ENCODE measurements at places on chromosomes 16 and 17.

GRCh38 chr17:71938340-71939010 is 182.3 kb upstream of the SOX9 start:
- DNase-seq = no peak

- no peak for DNase-seq
These were observed 2.1 kb downstream of the ZNF764 start for GRCh38 chr16:30556125-30556473.

DNA sequence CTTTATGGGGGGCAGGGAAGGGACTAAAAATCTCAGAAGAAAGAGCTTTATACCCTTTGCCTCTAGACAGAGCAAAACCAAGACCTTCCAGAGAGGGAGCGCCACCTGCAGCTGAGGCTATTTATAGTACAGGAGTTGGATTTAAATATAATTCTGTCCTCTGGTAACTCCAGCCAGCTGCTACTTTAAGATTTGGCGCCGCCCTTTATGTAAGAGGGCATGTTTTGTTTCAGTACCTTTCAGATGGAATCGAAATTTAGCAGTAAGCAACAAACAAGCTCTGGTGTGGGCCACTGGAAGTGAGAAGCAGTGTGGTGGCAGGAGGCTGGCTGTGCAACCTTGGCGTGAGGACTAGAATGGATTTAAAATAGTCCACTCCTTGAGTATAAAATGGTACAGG is 5.2 kb upstream of the GUCY2D start:
- DNase-seq = peak; percentile 57

- no peak for DNase-seq
These were observed 16.7 kb downstream of the CA5A start for GRCh38 chr16:87919681-87919994.

DNA sequence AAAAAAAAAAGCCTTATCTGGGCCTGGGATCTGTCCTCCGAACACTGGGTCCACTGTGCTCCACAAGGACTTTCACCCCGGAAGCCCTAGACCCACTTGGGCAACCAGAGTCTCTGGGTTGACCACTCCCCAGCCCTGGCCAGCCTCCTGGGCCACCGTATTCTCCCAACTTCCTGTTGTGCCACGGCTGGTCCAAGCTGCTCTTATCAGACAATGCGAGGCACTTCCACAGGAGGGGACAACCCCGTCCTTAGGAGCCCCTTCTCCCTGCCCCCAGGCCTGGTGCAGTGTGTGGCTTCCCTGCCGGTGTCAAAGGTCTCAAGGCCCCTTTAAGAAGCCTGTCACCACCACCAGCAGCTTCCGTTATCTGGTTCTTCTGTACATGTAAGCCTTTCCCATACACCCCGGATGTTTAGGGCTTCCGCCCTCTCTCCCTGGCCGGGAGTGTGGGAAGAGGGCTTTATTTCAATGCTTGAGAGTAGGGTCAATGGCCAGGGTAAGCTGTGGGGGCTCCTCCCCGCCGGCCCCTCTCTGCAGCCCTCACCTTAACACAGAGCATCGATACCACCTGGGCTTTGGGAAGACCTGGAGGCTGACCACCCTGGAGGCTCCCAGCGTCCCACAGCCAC is 313.0 kb downstream of the SEC14L1 start:
- no peak for DNase-seq

DNA sequence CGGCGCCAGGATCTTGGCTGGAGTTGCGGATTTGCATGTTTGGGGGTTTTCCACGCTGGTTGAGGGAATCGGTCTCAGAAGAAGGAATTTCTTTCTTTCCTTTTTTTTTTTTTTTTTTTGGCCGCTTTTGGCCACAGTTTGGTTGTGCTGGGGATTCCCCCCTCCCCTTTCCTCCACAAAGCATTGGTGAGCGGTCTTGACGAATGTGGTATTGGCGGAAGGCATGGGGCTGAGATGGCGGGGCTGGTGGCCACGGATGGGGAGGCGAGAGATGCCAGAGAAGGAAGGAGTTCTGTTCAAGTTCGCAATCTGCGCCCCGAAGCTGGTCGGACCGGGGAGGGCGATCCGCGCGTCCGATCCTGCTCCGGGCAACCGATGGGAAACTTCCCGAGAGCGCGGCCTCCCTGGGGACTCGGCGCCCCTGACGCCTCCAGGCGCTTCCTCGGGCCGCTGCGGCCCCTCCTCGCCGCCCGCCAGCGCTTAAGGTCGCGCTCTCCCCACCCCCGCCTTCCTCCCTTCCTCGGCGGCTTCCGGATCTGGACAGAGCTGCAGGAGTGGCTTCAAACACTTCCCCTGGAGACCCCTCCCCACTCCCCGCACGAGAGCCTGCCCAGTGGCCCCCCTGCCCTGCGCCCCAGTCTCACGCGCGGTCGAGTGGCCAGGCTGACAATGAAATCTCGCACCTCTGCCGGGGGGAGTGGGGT is 43.2 kb downstream of the RAI1 start:
- no peak for DNase-seq

DNA sequence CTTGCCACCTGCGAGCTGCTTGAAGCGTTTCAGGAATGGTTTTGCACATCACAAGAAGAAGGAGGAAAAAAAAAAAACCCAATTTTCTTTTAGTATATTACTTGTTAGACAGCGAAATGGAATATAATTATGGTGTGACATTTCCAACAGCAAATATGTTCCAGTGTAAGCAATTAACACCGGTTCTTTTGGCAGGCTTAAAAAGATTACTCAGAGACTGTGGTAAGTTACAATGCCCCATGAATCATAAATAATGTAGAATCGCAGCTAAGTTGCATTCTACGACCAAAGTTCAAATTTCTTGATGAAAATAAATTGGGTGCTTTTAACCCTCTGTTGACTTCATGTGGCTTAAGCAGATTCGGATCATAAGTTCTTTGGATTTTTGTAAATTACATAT is 245.2 kb downstream of the XYLT1 start:
- no peak for DNase-seq

- DNase-seq = no peak
These were observed 23.0 kb upstream of the TNS4 start for GRCh38 chr17:40524243-40524965.

GRCh38 chr16:2717383-2718263 is 2.4 kb downstream of the PRSS27 start:
- no peak for DNase-seq

- no peak for DNase-seq
These were observed 36.3 kb downstream of the PLXDC1 start for GRCh38 chr17:39115135-39115534.

GRCh38 chr17:14942526-14943190 is 322.5 kb downstream of the PMP22 start:
- no peak for DNase-seq

DNA sequence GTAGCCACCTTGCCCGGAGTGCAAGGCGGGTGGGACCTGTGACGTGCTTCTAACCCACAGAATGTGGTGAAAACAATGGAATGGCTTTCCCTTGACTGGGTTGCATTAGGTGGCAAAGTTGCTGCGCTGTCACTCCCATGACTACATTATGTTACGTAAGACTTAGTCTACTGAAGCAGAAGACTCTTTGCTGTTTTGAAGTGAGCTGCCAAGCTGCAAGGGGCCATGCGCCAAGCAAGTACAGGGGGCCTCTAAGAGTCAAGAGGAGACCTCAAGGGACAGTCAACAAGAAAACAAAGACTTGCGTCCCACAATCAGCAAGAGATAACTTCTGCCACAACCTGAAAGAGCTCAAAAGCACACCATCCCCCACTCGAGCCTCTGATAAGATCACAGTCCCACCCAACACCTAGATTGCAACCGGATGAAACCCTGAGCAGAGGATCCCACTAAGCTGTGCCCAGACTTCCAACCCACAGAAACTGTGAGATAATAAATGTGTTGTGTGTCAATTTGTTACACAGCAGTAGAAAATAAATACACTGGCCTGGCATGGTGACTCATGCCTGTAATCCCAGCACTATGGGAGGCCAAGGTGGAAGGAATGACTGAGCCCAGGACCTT is 16.5 kb downstream of the ANKRD11 start:
- DNase-seq = no peak

GRCh38 chr16:4696905-4697847 is 3.8 kb downstream of the NUDT16L1 start:
- no peak for DNase-seq

GRCh38 chr17:6455321-6455705 is 11.1 kb downstream of the PIMREG start:
- no peak for DNase-seq

DNA sequence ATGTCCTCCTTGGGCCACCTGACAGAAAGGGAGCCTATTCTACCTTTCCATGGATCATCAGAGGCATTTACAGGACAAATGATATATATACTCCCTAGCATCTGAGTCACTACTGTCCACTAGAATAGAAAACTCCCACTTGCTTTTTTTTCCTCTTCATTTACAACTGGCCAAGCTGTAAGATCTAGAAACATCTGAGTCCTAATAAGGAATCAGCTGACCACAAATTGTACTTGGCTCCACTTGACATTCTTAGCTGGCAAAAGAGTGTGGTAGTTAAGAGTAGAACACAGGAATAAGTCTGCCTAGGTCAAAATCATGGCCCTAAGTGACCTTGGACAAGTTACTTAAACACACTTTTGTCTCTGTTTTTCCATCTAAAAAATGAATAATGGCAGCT is 5.2 kb downstream of the RUSF1 start:
- DNase-seq = no peak

DNA sequence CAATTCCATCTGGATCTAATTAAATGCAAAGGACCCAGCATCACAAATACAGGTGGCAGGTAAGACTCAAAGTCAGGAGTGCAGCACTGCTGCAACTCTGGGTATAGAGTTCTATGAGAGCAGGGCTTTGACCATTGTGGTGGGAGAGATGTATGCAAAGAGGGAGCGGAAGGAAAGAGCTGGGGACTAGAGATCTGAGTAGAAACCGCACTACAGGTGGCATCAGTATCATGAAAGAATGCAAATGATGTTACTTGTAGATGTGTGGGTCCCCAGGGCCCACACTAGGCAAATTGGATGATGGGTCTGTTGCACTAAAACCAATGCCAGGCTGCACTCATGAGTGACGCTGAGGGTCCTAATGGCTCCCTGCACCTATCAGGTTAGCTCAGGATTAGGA is 287.1 kb upstream of the ASIC2 start:
- no peak for DNase-seq

- no peak for DNase-seq
These were observed 22.7 kb upstream of the MRPS23 start for GRCh38 chr17:57872536-57872935.

- DNase-seq = no peak
These were observed 14.0 kb downstream of the HERPUD1 start for GRCh38 chr16:56945847-56946527.

DNA sequence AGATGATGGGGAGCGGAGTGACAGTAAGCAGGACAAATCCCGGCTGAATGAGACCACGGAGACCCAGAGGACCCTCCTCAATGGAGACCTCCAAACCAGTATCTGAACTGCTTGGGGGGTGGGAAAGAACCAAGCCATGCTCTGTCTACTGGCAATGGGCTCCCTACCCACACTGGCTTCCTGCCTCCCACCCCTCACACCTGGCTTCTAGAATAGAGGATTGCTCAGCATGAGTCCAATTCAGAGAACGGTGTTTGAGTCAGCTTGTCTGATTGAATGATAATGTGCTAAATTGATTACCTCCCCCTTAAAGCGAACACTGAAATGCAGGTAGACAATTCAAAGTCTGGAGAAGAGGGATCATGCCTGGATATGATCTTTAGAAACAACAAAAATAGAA is 5.5 kb downstream of the SSTR2 start:
- no peak for DNase-seq

GRCh38 chr16:67516296-67517154 is 12.1 kb upstream of the RIPOR1 start:
- DNase-seq = no peak

DNA sequence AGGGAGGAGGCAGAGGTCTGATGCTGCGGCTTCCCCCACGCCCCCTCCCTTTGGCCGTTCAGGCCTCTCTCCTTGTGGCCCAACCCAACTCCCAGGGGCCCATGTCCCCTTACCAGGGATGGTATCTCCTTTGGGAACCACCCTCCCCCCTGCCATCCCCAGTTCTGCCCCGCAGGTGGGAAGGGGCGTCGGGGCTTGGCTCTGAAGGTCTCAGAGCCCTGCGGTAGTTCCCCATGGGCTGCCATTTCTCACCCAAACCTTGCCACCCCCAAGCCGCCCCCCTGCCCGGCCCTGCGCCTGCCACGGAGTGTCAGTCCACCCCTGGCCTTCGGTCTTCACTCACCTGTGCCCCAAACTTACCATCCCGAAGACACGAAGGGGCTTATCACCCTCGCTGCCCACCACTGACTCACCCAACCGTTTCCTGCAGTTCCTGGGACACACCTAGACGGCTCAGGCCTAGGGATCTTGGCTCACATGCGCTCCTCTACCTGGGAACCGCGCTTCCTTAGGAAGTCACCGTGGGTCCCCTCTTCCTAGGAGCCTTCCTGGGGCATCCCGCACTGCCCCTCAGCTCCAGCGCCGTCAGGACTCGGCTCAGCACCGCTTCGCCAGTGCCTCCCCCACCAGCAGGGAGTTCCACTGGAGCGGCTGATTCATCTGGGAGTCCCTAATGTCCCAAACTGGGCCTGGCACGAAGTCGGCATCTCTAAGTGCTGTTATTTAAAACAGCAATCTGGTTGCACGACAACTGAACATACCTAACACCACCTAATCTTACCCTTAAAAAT is 1.1 kb upstream of the DOC2A start:
- no peak for DNase-seq

DNA sequence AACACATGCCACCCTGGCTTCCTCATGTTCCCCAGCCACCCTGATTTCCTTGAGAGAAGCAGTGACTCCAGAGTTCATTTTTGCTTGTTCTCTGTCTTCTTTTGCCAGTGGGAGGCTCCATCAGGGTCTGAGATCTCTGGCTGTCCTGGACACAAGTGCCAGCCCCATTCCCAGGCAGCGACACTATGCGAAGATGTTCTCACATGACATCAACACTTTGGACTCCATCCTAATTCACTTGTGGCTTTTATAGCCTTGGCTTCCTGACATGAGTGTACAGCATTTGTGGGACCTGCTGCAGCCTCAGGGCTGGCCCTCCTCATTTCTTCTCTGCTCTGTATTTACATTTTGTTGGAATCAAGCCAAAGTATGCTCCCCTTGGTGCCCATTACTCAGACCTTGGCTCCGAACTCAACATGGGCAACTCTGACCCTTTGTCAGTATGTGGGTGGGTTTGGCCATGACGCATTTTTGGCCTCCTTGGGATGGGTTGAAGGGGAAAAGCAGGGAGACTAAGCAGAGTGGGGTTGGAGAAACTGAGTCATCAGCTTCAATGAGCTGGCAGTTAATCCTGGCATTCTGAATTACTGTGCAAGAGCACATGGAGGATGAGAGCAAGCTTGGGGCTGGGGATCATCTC is 119.0 kb upstream of the EEF2KMT start:
- DNase-seq = no peak
